GM23248 (cell line): ENCODE measurements at places on chromosomes 7 and 10.
A peak's percentile ranks its signal among the peaks of the same experiment; 100 is the strongest.

DNA sequence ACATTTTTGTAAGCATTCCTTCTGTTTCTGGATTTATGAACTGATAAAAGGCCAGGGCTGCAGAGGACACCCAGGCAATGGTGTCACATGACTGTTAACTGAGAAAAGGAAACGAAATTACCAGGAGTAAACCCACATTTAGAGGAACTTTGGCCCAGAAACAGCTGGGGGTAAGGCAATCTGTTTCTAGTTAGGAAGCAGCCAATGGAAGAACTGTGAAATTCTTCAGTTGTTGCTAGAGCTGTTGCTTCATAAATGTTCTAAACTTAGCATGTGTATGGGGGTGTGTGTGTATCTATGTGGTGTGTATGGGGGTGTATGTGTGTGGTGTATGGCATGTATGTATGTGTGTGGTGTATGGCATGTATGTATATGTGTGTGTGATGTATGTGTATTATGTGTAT, 11.8 kb upstream of the PDCD4 start:
- peak; percentile 84 for DNase-seq

DNA sequence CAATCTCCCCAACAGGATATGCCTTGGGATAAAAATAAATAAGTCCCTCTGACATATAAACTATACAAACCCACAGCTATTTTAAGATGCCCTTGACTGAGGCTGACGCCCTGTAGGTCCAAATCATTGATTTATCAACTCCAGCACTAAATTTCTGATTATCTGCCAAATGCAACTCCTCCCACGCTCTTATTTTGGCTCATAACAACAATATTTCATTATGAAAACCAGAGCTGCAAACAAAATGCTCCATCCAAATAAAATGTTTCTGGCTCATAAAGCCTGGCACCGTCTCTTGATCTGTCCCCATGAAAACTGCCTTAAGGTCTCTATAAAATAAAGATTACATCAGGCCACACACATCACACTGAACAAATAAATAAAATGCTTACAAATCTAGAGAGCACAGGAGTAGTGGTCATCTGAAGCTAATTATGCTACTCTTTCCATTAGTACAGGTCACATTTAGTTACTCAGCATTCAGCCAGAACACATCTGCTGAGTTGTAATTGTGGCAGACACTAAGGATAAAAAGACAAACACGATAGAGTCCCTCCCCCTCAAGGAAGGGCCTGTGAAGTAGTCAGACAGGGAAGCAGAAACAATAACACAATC, 28.8 kb downstream of the CACUL1 start:
- DNase-seq = peak; percentile 75

DNA sequence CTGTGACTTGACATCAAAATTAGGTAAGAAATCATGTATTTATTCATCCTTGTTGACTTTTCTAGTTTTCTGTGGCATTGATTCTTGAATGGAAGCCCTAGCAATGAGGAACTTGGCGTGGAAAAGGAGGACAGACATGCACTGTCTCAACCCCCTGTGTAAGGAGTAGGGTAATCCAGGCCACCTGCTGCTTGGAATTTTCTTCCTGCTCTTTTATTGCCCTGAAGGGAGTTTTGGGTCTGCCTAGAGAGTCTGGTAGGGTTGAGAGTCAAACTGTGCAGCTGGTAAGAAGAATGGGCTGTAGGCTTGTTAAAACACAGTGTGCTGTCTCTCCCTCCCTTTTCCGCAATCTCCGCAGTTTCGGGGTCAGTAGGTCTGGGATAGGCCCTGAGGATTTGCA, 19.7 kb downstream of the ZNF32 start:
- no peak for DNase-seq

DNA sequence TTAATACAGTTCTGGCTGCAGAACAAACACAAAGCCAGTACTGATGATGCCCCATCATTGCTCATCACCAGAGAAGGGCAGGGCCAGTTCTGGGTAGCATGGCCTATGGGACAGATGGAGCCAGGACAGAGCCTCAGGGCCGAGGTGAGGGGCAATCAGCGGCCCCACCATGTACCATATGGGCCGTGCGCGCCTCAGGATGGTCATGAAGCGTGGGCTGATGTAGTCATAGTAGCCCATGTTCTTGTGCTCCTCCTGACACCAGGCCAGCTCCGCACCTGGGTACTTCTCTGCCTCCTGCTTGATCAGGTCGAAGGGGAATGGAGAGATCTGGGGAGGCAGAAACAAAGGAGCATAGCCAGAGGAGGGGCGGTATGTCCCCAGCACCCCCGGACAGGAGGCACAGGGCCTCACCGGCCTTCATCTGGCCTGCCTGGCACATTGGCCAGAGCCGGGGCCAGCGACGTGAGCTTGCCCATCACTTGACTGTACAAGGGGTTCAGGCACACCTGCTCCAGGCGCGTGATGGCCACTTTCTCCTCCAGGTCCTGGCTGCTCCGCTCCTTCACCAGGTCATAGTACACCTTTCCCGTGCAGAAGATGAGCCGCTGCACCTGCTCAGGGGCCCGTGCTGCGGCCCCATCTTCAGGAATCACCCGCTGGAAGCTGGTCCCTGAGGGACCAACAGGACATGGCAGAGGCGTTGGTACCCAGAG, 26.1 kb downstream of the OGDHL start:
- no peak for DNase-seq

GRCh38 chr10:16948361-16948760, 131.1 kb upstream of the RSU1 start:
- no peak for DNase-seq

DNA sequence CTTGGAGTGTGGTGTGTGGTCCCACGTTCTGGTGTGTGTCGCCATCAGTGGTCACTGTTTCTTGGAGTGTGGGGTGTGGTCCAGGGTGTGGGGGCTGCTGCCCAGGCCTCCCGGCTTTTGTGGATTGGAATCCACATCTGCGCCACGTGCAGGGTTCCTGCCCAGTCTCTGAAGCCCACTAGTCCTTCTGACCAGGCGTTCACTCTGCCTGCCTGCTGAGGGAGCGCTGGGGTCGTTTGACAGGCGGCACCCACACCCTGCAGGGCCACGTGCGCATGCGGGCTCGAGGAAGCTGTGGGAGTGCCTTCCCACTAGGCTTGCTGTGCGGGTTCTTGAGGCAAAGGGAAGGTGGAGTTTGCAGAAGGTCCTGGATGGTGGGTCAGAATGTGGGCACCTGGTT, 51.4 kb downstream of the INPP5A start:
- no peak for DNase-seq

GRCh38 chr7:136923111-136923667, 54.7 kb downstream of the CHRM2 start:
- DNase-seq = peak; percentile 62

- DNase-seq = no peak
Observed at GRCh38 chr7:127417346-127417745, 24.8 kb upstream of the ZNF800 start.

GRCh38 chr7:158249692-158250091, 337.9 kb downstream of the PTPRN2 start:
- DNase-seq = no peak

DNA sequence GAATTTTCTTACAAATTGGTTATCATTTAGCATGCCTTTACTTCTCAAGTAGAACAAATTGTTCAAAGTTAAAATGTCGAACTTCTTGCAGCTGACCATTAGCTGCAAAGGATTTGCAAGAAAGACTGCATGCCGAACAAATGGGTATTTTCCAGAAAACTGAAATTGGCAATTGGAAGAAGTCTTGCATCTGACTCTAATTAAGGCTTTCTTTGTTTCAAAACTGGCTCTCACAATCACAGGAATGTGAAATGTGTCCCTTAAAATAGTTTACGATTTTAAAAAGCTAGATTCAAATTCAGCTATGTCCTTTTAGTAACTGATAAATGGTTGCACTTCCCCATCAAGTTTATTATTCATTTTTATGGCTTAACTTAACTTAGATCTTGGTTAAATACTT, 207.9 kb downstream of the ARL4A start:
- DNase-seq = peak; percentile 31

DNA sequence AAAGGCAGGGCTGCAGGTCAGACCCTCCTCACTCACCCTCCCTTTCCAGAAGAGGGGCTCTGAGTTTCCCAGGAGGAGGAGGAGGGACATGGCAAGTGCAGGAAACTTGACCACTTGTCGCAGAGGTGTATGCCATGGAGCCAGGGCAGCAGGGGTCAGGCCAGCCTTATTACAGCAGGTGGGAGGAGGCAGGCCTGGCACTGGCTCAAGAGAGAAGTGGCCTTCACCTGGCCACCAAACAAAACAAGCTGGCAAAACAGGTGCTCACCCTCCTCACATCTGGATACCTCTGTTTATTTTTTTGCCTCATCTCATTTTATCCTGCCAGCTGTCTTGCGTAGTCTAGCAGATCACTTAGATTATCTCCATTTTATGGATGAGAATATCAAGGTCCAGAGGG, 12.5 kb downstream of the COL13A1 start:
- DNase-seq = no peak

GRCh38 chr7:81025360-81025759, 106.5 kb upstream of the SEMA3C start:
- DNase-seq = no peak

- DNase-seq = no peak
Observed at GRCh38 chr10:5428133-5428532, 15.8 kb downstream of the NET1 start.

GRCh38 chr7:87328281-87328680, 17.2 kb upstream of the CROT start:
- peak; percentile 38 for DNase-seq

- peak; percentile 68 for DNase-seq
Observed at GRCh38 chr10:102814873-102815661, 22.1 kb downstream of the CYP17A1 start.

DNA sequence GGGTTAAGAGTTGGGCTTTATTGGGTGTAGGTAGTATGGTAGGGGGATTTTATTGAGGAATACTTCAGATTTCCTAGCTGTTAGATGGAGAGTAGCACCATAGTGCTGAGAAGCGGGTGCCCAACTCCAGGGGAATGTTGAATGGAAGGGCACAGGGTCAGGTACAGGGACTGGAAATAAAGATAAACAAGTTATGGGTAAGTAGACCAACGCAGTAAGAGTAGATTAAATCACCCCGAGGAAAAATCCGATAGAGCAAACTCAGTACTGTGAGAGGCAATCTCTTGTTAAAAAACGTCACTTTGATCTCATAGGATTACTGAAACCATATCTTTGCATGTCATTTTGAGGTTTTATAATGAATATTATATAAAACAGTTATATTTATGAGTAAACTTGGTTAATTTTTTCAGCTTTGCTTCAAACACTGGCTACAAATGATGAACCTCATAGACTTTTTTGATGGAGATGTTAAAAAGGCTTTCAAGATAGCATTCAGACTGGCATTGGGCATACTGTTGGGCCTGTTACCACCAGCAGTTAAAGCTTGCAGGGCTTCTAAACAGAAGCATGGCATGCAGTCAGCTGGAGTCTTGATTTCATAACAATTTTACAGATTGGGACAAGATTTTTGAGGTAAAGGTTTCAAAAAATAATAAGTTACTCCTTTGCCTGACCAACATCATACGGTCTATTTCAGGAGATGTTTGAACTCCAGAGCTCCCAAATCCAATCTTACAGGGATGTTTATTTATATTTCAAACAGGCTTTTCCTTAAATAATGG, 7.1 kb downstream of the AHR start:
- peak; percentile 46 for DNase-seq

DNA sequence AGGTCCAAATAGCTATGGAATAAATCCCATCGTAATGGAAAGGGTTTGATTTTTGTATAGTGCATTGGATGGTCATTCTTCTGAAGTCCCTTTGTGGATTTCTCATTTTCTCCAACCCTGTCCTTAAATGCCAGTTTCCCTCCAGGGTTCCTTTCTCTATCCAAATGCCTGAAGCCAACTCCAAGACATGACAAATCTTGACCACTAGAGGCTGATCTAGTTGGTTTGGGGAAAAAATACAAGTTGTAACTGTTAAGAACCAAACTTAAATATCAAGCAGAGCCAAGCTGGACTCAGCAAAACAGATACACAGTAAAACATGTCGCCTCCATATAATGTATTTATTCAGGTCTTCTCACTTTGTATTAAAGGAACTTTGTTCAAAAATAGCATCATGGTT, 28.7 kb downstream of the FRMD4A start:
- peak; percentile 37 for DNase-seq

GRCh38 chr7:142954680-142955268, 7.4 kb downstream of the KEL start:
- no peak for DNase-seq

DNA sequence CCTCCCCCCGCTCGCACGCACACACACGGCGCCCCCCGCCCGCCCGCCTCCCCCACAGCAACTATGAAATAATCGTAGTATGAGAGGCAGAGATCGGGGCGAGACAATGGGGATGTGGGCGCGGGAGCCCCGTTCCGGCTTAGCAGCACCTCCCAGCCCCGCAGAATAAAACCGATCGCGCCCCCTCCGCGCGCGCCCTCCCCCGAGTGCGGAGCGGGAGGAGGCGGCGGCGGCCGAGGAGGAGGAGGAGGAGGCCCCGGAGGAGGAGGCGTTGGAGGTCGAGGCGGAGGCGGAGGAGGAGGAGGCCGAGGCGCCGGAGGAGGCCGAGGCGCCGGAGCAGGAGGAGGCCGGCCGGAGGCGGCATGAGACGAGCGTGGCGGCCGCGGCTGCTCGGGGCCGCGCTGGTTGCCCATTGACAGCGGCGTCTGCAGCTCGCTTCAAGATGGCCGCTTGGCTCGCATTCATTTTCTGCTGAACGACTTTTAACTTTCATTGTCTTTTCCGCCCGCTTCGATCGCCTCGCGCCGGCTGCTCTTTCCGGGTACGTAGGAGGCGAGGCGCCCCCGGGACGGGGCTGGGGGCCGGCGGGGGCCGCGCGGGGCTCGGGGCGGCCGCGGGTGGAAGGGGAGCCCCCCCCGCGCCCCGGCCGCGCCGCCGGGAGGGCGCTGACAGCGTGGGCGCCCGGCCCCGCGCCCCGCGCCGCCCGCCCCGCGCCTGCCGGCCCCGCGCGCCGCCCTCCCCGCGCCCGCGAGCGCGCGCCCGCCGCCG, 441 bp downstream of the BMI1 start:
- peak; percentile 91 for DNase-seq

DNA sequence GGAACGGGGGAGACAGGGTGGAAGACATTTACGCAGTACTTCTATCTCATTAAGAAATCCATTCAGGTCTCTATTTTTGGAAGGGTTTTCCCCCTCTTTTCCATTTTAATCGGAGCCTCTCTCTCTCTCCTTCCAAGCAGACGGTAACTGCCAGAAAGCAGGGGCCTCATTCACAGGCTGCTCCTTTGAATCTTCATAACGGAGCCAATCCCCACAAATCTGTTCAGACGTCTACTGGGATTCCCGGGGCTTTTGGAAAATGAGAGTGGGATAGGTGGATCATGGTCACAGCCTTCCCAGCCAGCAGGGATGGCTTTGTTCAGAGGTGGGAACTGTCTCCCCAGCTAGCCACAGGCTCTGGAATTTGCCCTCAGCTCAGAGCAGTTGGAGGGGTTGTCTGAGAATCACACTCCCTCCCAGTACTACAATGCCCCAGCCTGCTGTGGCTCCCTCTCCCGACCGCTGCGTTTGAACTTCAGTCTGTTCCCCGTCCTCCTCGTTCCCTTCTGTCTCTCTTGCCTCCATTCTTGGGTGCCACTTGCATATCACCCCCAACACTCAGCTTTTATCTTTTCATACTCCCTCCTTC, 413.6 kb downstream of the PLXNA4 start:
- no peak for DNase-seq

DNA sequence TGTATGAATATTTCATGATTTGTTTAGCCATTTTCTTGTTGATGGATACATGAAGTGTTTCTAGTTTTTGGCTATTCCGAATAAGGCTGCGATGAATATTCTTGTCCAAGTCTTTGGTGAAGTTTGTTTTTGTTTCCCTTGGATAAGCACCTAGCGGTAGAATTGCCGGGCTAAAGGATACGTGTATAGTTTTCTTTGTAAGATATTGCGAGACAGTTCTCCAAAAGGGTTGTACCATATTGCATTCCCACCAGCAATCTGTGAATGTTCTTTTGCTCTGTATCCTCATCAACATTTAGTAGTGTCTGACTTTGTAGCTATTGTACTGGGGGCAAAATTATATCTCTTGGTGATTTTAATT, 142.6 kb downstream of the DOCK1 start:
- DNase-seq = no peak
